ENCODE measurements at places on chromosomes 4 and X. TPM values are rescaled to one million over a fixed set of nuclear protein-coding genes. Genes with fewer than 3 reads are reported as not detected.

ZNF827 gene
- total RNA-seq: 12.2 TPM

CYBB gene
- total RNA-seq: not detected

FAM47A gene
- total RNA-seq: not detected

CSAG2 gene
- total RNA-seq: not detected

ABLIM2 gene
- 0.79 TPM for total RNA-seq

CD38 gene
- 87.4 TPM for total RNA-seq

MAMLD1 gene
- 3.4 TPM for total RNA-seq

BST1 gene
- 1.0 TPM for total RNA-seq

LRRC66 gene
- total RNA-seq: 0.12 TPM

TMSB15B gene
- 6.3 TPM for total RNA-seq

CT55 gene
- not detected for total RNA-seq

TMEM255A gene
- total RNA-seq: not detected

KCTD8 gene
- not detected for total RNA-seq

ETDB gene
- total RNA-seq: not detected

SHROOM2 gene
- total RNA-seq: not detected

ZNF157 gene
- 0.42 TPM for total RNA-seq

BEX2 gene
- 5.0 TPM for total RNA-seq

GLRA2 gene
- total RNA-seq: not detected

RASL11B gene
- 0.10 TPM for total RNA-seq

ZNF711 gene
- total RNA-seq: 0.45 TPM

ZCCHC12 gene
- total RNA-seq: not detected

DKK2 gene
- not detected for total RNA-seq

BTC gene
- not detected for total RNA-seq

TEX13D gene
- total RNA-seq: not detected

GLOD5 gene
- total RNA-seq: not detected

SORBS2 gene
- total RNA-seq: not detected

ATP2B3 gene
- total RNA-seq: not detected

C4orf50 gene
- 0.21 TPM for total RNA-seq

Data from activated CD4-positive, alpha-beta T cell treated with anti-CD3 and anti-CD28 coated beads, Interleukin-2, amount 10 ng/mL, durations not matched to agents 7 days and 5 days (primary cell).